ENCODE measurements at places on chromosomes 3 and 15. TPM values are rescaled to one million over a fixed set of nuclear protein-coding genes. Genes with fewer than 3 reads are reported as not detected.

GRCh38 chr3:155757577-155757976 lies 12.7 kb upstream of the PLCH1 start:
- no peak for DNase-seq

GRCh38 chr3:133757701-133758567 lies 11.7 kb downstream of the TF start:
- DNase-seq: no peak

The BBX gene
- 156 TPM for total RNA-seq

The HCN4 gene
- total RNA-seq: 0.72 TPM

DNA sequence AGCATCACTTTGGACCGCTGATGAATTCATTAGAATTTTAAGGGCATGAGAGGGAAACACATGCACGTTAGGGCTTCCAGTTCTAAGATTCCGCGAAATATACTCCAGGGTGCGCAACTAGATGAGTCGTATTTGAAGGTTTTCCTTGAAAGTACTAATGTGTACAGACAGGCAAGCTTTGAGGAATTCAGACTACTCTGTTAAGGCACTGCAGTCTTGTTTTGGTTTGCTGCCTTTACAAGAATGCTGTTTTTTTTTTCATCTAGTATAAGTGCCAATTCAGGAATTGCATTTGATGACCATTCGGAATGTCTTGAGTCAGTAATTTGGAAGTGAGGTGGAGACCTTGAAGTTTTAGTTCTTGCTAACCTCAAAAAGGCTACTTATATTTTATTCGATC lies 19.1 kb downstream of the TRNT1 start:
- DNase-seq: no peak

DNA sequence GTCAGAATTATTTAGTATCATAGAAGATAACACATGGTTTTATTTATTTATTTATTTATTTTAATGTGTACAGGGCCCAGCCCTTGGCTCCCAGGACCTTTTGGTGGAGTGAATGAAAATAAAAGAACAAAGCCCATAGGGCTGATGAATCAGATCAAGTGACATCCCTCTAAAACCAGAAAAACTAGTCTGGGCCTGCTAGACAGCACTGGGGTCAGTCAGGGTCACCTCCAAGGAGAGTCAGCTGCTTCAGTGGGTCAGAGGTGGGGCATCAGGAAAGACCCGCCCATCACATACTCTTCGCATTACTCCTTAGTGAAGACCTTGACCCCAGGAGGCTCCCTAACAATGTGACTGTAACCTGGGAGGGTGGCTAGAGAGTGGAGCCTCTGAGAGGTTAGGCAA lies 12.8 kb downstream of the PPCDC start:
- DNase-seq: peak; percentile 17

- no peak for DNase-seq
Measured at GRCh38 chr3:67678665-67679064, 24.3 kb upstream of the SUCLG2 start.

The NR1I2 gene
- total RNA-seq: 0.96 TPM

GRCh38 chr3:50502584-50503423 lies 630 bp downstream of the CACNA2D2 start:
- DNase-seq: no peak
